ENCODE measurements at places on chromosomes 3 and 15.

DNA sequence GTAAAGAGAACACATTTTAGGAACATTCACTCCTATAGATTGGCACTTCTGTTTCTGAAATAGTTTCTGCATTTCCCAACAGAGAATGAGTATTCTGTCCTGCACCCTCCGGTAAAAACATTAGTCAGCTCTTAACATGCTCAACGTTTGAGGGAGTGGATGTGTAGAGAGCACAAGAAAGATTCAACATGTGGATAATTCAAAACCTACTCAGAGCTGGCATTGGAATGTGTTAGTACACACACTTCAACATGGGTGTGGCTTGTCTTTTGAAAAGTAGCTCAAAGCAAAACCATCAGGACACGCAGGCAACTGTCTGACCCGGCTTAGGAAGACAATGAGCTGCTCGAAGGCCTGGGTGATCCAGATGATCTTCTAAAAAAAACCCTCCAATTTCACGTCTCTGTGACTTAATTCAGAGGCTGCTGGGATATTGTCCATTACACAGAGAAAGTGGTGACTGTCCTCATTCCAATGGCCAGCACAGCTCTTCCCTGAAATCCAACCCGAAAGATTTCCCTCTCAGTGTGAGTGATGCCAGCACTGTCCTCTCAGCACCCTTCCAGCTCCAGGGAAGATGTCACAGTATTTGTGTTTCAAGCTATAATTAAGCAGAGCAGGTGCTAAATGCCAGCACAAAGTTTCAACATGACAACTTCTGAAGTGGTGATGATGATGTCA is 18.1 kb downstream of the FBN1 start:
- DNase-seq, result no peak

- DNase-seq, result no peak
These were observed 299.7 kb upstream of the LMCD1 start for GRCh38 chr3:8201886-8202285.

DNA sequence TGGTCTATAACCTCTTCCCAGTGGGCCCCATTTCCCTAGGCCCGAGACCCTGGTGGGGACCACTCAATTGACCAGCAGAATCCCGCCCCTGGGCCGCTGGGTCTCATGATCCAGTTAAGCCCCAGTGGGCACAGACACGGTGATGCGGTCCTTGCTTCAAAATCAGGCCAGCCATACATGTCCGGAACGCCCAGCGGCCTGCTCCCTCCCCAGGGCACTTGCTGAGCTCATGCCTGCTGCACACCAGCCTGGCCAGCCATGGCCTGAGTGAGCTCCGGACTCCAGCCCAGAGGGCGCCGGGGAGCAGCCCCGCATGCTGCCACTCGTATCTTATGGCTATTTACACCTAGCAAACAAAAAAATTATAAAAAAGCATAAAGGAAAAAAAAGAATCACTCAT is 34.4 kb upstream of the IQSEC1 start:
- DNase-seq, result no peak

GRCh38 chr3:26967501-26967900 is 344.9 kb downstream of the LRRC3B start:
- no peak for DNase-seq

DNA sequence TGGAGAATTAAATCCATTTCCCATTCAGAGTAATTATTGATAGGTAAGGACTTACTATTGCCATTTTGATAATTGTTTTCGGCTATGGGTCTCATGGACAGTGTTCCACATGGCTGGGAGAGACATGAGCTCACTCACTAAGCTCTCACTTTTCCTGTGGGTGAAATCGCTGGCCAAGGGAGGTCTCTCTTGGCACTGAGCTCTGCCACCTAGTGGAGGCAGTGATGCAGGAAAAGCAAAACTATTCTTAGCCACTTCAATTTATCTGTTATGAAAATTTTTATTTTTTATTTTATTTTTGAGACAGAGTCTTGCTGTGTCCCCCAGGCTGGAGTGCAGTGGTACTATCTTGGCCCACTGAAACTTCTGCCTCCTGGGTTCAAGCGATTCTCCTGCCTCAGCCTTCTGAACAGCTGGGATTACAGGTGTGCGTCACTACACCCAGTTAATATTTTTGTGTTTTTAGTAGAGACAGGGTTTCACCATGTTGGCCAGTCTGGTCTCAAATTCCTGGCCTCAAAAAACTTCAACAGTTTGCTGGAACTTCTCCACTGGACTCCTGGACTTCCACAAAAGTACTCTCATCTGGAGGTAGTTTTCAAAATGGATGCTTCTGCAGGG is 4.7 kb upstream of the RNF13 start:
- DNase-seq, result peak; percentile 72

Data from KBM-7 (cell line).